Stimulated activated CD4-positive, alpha-beta T cell treated with anti-CD3 and anti-CD28 coated beads, Interleukin-15, amount 100 ng/mL, for 48 hours (primary cell): ENCODE measurements at places on chromosomes 13 and 19.

- no peak for DNase-seq
Observed at GRCh38 chr19:16074488-16075365, 1.6 kb upstream of the TPM4 start.

GRCh38 chr19:38922482-38922881 lies 8.1 kb downstream of the SARS2 start:
- DNase-seq: no peak

DNA sequence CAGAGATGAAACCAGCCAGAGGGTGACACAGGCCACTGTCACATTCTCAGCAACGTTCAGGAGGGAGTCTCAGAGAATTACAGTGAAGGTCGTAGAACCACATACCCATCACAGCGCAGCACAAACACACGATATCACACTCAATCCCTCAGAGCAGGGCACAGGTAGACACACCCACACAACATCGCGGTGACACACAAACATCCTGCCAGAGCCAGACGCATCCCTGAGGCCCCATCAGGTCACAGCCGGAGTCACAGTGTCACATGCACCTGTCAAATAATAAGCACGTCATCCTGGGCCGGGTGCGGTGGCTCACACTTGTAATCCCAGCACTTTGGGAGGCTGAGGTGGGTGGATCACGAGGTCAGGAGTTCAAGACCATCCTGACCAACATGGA lies 17.5 kb downstream of the ELAVL3 start:
- no peak for DNase-seq

- no peak for DNase-seq
Observed at GRCh38 chr13:44573071-44573470, 3.1 kb downstream of the TSC22D1 start.

DNA sequence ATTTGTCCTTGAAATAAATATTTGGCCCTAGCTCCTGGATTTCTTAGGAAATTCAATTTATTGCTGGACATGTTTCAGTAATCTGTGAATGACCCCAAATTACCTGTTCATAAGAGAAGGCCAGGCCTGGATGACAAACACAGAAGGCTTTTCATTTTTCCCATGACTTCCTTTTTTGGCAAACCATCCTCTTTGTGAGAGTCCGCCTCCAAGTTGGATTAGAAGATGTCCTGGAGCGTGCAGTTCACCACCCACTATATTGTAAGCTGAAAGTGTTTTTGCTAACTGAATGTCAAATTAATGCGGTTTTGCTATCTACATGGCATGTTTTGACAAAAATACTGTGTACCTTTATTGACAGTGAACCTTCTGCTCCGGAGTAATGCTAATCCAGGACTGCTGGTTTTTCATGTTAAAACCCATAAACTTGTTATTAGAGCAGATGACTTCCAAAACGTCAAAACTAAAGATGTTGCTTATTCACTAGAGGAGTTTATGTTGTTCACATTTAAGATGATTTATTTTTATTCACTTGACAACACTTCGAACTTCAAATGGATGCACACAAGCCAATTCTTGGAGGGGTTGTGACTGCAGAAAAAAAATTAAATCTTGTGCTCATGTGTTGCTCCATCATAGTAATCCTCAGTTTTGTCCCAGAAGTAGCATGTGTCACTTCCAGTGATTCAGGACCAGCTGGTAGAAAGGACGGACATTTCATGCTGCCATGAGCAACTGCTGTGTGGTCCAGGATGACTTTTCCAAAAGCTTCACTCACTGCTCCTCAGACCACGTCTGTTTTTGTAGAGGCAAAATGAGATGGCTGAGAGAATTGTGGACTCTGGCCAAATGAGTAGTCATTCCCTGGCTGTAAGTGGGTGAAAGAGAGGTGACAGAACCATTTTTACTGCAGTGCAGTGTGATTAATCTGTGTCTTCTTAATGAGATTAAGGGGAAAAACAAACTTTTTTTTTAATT lies 71.0 kb downstream of the ITGBL1 start:
- DNase-seq: no peak

- no peak for DNase-seq
Observed at GRCh38 chr19:32181216-32181920, 164.0 kb upstream of the ZNF507 start.
